CD4-positive, alpha-beta T cell treated with Interleukin-4 for 4 hours (primary cell): ENCODE measurements at places on chromosomes 12 and 14.

- DNase-seq = no peak
Observed at GRCh38 chr12:124368421-124369032, 73.6 kb downstream of the RFLNA start.

DNA sequence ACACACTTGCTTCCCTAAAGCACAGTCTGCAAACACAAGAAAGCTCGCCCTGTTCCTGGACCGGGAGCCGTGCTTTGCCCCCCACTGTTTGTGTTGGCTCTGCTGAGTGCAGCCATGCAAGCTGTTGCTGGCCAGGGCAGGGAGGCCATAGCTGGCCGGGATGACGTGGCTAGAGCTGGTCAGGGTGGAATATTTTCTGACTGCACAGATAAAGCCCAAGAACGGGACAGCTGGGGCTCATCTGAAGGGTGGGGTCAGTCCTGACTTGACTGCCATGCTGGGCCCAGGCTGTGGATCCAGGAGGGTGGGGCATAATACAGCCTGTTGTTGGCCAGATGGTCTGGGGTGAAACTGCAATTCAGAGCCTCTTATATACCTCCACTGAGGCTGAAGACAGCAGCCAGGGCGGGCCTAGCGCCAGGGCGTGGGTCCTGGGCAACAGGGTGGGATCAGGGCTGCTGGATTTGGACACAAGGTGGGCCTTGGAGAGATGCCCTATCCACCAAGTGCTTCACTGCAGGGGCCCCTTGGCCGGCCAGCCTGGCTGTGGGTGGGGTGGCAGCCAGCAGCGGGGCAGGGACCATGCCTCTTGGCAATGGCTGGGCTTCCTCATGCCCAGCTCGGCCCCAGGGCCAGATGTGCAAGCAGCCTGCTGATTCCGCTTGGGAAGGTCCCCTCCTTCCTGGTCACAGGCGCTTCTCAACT is 14.8 kb downstream of the KMT5A start:
- no peak for DNase-seq

DNA sequence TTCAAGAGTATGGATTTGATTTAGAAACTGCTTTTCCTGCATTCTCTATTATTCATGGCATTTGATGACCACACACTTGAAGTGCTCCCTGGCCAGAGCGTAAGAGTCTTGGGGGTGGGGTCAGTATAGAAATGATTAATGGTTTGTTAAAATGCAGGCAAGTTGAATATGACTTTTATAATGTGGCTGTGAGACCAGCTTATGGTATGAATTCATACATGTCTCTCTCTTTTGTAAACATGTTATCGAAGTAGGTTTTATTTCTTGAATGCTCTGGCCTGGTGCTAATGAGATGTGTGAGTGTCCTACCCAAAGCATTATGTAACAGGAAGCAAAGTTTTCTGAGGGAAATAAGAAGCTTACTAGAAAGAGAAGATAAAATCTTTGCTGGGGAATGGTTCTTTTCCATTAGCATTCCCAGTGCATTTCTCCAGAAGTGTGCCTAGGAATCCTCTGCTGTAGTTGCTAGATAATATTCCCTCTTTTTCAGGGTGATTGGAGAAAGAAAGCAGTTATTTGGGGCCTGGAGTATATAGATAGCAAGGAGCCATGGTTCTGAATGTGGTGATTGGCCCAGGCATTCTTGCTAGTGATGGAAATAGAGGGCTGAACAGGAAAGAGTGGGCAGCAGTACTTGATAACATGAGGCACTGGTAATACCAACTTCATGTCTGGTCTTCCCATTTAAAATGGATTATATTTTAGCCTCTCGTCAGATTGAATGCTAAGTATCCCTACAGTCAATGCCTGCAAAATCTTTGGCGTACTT is 289.7 kb downstream of the RAD51B start:
- no peak for DNase-seq

DNA sequence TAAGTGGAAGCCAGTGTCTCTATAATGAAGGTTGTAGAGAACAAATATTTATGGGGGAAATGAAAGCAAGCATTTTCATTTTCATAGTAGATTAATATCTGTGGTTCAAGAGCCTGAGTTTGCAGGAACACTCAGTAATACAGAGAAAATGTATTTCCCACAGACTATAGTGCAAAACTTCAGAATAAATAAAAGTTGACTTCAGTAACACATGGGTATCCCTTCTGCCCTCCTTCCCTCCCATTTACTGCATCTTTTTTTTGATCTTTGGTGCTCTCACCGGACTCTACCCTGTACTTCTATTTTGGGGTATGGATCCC is 75.3 kb upstream of the AMN1 start:
- no peak for DNase-seq

DNA sequence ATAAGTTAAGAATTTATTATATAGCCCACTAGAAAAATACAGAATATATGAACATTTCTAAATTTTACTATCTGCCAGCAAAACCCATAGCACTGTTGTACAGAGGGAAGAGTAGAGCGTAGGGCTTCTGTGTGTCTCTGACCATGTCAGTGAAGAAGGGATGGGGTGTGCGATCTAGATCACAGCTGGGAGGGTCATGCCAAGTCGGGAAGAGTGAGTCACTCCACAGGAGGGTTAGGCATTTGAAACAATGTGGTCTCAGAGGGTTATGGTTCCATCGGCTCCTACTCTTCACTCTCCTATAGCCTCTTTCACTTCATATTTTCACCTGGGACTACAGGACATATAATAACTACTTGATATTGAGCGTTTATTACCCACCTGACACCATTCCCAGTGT is 185.1 kb upstream of the DDHD1 start:
- no peak for DNase-seq

- DNase-seq = no peak
Observed at GRCh38 chr12:1877169-1877878, 41.1 kb downstream of the CACNA2D4 start.

- DNase-seq = no peak
Observed at GRCh38 chr12:130805635-130806034, 33.4 kb downstream of the STX2 start.

DNA sequence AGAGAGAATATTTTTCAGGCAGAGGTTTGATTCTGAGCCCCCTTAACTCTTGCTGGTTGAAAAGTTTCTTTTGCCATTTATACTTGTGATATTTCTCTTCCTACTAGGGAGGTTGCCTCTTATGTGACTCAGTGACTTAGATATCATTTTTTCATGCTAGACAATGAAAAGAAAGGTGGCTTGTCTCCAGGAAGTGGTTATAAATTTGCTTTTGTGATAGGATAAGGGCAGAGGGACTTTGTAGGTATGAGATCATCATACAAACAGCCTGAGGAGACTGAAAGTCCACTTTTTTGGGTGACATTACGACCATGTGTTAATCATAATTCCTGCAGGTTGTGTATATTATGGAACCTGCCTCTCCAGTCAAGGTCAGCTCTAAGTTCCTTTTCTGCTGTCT is 35.8 kb downstream of the ACSM4 start:
- no peak for DNase-seq

- DNase-seq = no peak
Observed at GRCh38 chr14:52950898-52951680, at the start of gene FERMT2. Gene FERMT2 (minus strand): TSS chr14:52951050. CDS start chr14:52950568, 482 bp downstream.

DNA sequence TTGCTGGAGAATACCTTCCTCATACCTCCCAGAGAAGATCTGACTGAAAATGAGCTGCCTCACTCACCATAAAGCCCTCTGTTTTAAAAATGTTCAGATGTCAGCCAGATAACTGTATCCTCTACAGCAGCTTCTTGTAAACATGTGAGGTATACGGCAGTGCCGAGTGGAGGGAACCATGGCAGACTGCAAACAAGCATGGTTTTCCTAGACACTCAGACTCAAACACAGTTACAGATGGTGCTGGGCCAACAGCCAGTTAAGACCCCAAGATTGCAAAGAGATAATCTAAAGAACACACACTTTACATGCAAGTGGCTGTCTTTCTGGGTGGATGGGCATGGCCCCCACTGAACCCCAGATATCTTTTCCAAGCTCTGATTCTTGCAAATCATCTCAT is 16.6 kb upstream of the CCDC177 start:
- no peak for DNase-seq

- DNase-seq = no peak
Observed at GRCh38 chr12:14975457-14975856, 2.6 kb downstream of the PDE6H start.

DNA sequence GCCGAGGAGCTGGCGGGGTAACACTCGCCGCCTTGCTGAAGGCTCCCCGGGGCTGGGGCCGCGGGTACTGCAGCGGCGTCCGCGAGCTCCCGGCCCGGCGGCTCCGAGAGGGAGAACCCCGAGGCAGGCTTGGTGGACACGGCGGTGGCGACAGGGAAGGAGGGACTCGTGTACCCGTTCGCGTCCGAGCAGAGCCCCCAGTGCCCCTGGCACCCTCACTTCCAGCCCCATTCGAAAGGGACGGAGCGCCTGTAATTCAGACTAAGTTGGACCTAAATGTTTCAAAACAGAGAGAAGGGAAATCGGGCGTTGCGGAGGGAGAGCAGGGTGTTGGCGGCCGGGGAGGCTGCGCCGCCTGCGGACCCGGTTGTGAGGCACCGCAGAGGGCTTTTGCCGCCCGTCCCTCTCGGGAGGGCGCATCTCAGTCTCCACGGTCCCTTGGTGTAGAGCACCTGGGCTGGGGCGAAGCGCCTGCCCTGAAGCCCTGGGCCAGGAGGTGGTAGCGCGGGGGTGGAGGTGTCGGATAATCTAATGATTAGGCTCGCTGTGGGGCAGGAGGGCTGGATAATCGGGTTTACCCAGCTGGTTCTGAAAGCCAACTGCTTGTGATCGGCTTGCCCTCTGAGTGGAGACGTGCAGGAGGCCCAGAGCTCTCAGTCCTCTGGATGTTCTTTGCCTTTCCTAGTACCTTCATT is 771 bp downstream of the DAAM1 start:
- peak; percentile 5 for DNase-seq

DNA sequence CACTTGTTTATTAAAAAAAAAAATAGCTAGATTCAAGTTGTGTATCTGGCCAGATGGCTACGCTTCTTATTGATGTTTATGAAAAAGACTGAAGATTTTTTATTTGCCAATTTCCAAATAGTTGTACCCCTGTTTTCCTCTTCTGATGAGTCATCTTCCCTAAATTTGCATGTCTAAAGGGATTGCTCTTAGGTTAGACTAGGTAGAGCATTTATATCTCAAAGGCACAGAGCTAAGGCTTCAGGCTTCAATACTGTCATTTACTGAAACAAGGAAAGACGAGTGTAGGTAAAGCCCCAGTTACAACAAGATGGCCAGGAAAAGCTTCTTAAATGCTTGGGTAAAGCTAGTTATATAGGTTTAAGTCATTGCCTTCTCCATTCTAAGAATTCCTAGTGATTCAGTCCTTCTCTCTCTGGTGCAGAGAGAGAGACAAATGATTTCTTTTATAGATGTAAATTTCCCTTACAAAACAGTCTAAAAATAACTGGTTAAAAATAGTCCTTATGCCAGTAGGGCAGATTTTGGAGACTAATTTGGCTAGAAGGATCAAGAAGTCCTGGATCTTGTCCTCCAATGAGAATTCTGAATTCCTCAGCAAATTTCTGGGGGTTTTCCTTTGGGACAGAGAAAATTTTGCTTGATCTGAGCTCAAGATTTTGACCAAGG is 26.1 kb downstream of the LEMD3 start:
- DNase-seq = no peak

DNA sequence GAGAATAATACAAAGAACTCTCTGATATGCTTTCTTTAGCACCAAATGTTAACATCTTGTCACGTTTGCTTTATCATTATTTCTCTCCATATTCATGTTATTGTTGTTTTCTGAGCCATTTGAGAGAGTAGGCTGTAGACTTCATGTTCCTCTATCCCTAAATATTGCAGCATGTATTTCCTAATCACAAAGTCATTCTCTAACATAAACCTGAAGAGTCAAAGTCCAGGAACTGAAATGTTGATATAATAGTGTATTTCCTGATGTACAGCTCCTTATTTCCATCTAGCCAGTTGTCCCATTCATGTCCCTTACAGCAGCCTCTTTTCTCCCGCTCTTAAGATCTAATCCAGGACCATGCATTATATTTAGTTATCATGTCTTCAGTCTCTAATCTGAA is 72.8 kb downstream of the SPATS2 start:
- DNase-seq = no peak

- no peak for DNase-seq
Observed at GRCh38 chr12:68623059-68623458, 12.4 kb downstream of the RAP1B start.

DNA sequence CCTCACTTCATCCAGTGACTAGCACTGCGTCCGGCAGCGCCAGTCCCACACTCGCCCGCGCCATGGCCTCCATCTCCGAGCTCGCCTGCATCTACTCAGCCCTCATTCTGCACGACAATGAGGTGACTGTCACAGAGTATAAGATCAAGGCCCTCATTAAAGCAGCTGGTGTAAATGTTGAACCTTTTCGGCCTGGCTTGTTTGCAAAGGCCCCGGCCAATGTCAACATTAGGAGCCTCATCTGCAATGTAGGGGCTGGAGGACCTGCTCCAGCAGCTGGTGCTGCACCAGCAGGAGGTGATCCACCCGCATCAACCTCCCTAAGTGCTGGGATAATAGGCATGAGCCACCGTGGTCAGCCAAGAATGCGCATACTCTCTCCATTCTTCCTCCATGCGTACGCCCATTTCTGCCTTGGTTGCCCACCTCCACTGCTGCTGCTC is 59.9 kb downstream of the IRF2BPL start:
- no peak for DNase-seq

- DNase-seq = no peak
Observed at GRCh38 chr12:52522346-52523011, 2.3 kb upstream of the KRT5 start.

DNA sequence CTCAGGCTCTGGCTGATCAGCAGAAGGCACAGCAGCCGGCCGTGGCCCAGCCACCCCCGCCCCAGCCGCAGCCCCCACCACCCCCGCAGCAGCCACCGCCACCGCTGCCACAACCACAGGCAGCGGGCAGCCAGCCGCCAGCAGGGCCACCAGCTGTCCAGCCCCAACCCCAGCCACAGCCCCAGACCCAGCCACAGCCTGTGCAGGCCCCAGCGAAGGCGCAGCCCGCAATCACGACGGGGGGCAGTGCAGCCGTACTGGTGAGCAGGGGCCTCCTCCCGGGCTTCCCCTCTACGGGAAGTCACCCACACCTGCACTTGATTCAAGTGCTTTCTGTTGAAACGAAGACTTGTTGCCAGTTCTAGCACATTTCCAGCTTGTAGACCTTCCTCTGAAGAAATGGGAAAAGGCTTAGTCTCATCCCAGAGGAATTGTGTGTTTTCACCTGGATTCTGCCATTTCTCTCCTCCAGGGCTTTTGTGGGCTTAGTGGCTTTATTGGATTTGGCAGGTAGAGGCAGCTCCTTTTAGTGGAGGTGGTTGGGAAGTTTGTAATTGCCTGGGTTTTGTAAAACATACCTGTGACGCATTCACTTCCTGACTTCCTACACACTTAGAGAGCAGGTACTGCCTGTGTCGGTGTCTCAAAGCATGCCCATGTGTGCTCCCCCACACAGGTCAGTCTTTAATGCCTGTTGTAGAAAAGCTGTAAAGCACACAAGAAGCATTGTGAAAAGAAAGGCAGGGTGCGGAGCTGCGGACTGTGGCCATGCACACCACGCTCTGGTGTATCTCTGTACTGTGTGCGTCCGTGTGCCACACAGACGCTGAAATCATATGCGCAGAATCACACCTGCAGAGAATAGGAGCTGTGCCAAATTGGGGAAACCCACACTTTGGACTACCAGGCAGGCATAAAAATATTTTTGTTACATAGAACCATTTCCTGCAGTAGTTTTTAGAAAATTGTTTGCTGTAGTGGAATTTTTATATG is 90.5 kb downstream of the DDX51 start:
- DNase-seq = no peak

- DNase-seq = no peak
Observed at GRCh38 chr14:98323836-98324235, 948.2 kb downstream of the BCL11B start.
